Stimulated activated CD4-positive, alpha-beta T cell treated with anti-CD3 and anti-CD28 coated beads, Interleukin-15, amount 100 ng/mL, for 48 hours (primary cell): ENCODE measurements at places on chromosomes 3 and 15.

DNA sequence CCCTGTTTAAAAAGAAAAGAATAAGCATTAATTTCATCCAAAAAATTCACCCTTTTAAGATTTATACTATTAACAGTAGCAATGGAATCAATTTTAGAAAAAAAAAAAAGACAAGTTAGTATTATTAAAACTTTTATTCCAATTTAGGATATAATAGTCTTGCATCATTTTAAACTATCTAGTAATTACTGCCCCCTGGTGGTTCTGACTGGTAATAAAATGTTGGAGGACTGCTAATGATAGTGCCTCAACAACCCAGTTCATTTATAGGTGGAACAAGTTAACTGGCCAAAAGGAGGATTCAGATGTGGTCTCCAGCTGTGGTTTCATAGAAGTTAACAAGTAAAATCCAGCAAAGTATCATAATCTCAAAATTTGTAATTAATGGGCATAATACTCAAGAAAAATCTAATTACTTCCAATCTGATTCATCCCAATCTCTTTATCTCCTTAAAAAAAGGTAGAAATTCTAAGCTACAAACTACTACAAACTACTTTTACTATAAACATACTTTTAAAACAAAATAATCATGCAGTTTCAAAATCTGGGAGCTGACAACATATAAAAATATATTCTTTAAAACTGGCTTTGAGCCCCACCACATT lies 30.7 kb upstream of the WDR49 start:
- peak; percentile 23 for DNase-seq

DNA sequence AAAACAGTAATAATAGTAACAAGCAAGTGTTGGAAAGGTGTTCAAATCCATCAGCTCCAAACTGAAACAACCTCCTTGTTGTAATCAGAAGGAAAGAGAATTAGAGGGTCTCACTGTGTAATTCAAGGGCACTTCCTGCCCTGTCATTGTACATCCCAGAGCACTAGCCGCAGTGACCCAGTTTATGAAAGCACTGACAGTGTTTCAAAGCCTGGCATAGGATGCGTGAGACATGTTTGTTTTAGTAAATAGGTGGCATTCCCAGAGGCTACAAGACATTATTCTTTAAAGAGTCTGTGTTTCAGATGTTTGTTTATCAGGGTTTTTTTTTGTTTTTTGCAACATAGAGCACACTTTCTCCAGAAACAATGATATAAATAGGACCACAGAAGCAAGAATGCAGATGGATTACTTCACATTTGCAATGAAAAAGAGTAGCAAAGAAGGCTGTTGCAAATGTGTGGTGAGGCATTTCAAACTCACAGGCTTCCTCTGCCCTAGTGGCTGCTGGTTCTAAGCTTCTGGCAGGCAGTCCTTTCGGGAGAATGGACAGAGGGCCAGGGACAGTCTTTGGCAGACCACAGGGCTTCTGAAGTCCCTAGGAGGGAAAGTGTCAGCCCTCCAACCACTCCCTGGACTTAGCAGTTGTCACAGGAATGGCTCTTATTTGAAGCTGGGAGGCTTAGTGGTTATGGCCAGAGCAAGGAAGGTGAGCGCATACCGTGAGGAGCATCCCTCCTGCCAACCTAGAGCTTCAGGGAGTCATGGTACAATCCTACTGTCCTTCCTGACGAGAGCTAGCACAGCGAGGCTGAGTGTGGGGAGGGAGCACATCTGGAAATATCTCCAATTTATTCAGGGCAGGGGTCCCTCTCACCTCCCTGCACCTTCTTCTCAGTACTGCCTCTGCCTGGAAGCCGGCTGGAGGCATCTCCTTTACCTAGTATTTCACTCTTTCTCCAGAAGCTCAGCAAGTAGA lies 31.4 kb upstream of the TIPARP start:
- DNase-seq: no peak

- no peak for DNase-seq
Measured at GRCh38 chr3:138594935-138595610, 1.0 kb upstream of the CEP70 start.

DNA sequence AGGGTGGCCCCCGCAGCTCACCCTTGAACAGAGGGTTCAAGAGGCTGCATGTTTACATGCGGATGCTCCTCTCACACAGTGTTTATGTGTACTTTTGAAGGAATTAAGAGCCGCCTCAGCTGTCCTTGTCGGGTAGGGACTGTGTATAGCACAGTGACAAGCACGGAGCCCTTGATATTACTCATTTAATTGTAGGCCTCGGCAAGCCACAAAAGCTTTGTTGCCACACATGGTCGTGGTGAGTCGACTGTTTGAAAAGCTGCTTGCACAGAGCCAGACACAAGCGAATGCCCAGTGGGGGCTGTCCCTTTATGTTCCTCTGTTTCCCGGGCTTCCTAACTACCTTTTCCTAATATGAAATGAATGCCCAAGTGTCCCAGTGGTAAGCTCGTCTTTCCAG lies 4.5 kb downstream of the ESYT3 start:
- no peak for DNase-seq

GRCh38 chr15:68584756-68585573 lies 6.2 kb downstream of the CORO2B start:
- DNase-seq: no peak
